Fibroblast of lung (primary cell): ENCODE measurements at places on chromosomes 11 and 22.

DNA sequence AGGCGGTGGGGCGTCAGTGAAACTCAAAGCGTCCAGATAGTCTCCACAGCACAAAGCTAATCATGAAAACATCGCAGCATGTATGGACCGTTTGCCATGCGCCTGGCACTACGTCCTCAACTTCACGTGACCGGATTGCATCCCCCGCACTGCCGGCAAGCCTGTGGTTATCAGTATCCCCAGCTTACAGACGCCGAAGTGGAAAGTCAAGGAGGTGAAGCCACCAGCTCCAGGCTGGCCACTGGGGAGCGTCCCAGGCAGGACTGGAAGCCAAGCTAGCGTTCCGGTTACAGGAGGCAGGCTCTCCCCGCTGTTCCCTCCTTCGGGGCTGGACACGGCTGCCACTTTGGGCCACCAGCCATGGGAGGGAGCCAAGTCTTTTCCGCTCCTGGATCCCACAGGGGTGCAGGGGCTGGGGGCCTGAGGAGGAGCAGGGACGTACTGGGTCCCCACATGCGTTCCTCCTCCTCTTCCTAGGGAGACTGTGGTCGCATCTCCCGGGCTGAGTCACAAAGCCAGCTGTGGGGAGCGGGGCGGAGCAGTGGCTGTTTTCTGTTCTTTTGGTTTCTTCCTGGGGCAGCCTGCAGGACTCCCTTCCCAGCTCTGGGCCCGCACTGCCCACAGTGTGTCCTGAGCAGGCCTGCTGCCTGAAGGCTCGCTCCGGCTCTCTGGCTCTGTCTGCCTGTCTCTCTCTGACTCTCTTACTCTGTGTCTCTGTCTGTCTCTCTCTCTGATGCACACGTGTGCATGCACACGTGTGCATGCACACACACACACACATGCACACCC is 4.3 kb upstream of the OSBPL5 start:
- peak; percentile 75 for DNase-seq

DNA sequence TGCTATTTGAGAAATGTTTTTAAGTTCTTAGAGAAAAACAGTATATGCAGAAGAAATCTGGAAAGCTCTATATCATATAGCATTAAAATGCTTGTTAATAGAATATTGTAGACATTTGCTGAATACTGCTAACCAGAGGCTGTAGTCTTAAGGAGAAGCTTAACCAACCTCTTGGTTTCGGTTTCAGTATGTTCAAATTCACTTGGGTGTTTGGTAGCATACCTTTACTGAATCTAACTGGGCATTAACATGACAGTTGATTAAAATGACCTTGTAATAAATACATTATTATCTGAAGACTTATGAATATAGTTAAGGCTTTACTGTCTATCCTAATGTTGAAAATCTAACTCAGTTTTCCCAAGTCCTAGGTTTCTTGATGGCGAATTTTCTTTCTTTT is 5.4 kb downstream of the PCF11 start:
- peak; percentile 31 for DNase-seq

DNA sequence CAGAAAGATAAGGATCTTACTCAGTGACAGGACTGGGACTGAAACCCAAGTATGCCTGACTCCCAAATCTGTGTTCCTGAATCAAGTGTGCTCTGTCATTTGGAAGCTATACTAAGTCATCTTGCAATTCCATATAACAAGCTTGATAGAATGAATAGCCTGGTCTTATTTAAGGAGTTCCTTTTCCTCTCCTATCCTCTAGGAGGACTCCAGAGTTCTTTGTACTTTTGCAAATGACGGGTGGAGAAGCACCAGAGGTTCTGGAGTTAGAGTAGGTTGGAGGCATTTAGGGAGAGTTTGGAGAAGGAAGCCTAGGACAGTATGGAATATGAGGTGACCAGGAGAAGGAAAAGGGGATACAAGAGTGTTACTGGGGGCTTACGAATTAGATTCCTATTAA is 92.9 kb upstream of the RCN1 start:
- DNase-seq, result no peak

GRCh38 chr22:23621082-23621780 is 10.9 kb downstream of the DRICH1 start:
- no peak for DNase-seq

- no peak for DNase-seq
Observed at GRCh38 chr11:87518266-87518665, 480.5 kb downstream of the TMEM135 start.

DNA sequence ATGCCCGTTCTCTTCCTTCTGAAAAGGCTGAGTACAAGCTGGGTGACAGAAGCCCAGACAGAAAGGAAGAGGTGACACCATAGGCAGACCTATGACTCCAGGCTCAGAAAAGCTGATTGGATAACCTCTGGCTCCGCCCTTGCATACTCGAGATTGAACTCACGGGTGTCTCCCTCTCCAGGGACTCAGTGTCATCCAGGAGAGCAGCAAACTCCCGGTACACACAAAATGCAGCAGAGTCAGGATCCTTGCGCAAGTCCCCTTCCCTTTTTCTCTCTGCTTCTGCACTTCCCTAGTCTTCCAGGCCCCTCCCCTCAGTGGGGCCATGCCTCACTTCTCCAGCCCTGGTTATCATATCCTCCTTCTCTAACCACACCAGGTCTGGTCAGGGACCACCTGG is 9.8 kb downstream of the SCN4B start:
- no peak for DNase-seq

DNA sequence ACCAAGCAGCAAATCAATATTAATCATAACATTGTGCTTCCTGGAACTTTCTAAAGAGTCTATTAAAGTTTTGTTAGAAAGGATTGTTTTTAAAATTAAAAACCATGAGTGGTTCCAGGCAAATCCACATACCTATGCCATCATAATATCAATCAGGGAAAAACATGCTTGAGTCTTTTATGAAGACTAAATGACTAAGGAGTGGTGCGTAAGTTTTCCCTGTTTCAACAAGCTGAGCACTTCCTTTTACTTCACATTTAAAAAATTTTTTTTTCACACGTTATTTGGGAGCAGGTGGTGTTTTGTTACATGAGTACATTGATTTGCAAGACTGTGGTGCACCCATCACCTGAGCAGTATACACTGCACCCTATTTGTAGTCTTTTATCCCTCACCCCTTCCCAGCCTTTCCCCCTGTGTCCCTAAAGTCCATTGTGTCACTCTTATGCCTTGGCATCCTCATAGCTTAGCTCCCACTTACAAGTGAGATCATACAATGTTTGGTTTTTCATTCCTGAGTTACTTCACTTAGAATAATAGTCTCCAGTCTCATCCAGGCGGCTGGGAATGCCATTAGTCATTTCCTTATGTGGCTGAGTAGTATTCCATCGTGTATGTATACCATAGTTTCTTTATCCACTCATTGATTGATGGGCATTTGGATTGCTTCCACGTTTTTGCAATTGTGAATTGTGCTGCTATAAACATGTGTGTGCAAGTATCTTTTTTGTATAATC is 1190.3 kb upstream of the RAG2 start:
- DNase-seq, result peak; percentile 51

DNA sequence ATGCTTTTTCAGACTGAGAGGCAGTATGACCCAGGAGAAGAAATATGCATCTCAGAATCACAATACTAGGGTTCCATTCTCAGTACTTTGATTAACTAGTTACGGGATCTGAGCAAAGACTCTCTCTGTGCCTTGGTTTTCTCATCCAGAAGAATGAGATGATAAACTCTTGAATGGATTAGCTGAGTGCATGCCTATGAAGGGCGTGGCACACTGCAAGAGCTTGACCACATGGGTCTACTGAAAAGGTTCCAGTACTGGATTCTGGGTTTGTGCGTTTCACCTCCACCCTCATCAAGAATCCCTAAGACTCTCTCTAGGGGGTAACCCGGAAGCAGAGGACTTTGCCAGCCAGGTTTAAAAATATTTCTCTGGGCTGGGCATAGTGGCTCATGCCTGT is 25.6 kb downstream of the PGA5 start:
- no peak for DNase-seq

DNA sequence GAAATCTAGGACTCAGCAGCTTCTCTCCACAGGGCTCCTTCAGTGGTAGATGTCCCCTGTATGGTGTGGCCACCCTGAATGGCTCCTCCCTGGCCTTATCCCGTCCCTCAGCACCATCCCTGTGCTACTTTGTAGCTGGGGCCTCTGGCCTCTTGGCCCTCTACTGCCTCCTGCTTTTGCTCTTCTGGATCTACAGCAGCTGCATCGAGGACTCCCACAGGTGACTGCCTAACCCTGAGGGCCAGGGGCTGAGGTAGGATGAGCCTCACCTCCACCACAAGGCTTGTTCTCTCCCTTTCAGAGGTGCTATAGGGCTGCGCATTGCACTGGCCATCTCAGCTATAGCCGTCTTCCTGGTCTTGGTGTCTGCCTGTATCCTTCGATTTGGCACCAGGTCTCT is 1.8 kb downstream of the TMEM179B start:
- DNase-seq, result no peak

GRCh38 chr22:17403906-17404305 is 34.6 kb downstream of the CECR2 start:
- DNase-seq, result no peak

DNA sequence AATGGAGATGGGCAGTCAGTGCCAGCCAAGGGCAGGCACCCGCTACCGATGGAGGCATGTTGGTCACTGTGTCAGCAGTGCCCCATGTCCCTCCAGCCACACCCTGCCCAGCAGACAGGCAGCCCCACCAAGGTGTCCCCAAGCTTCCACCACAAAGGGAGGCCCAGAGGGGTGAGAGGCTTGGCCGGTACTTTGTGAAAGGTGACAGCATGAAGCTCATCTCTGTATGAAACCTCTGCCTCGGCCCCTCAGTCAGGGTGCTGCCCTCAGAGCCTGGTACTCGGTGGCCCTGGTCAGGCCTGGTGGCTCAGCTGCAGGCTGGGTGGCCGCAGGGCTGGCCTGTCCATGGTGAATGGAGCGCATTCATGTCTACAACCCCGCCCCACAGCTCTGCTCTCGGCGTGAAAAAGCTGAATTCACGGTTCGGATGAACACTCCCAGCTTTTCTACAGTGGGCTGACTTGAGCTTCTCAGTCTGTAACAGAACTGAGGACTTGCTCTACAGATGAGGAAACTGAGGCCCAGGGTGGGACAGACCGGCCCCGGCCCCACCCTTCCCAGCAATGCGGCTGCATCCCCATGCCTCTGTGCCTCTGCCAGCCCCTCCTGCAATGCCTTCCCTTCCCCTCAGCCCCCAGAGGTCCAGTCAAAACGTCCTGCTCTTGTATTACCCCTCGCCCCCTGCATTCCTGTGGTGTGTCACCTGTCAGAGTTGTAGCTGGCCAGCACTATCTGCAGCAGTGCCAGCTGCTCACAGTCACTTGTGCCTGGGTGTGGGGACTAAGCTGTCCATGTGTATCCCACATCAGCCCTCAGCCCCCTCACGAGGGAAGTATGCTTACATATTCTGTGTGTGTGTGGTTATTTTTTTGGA is 27.7 kb downstream of the RSPH14 start:
- DNase-seq, result no peak

GRCh38 chr11:102313238-102313940 is 3.9 kb upstream of the BIRC3 start:
- peak; percentile 22 for DNase-seq

GRCh38 chr11:108616549-108616948 is 23.0 kb upstream of the EXPH5 start:
- peak; percentile 97 for DNase-seq

- no peak for DNase-seq
Observed at GRCh38 chr11:111089759-111090158, 155.8 kb upstream of the POU2AF2 start.

GRCh38 chr11:47524291-47524874 is 28.5 kb downstream of the CELF1 start:
- no peak for DNase-seq

DNA sequence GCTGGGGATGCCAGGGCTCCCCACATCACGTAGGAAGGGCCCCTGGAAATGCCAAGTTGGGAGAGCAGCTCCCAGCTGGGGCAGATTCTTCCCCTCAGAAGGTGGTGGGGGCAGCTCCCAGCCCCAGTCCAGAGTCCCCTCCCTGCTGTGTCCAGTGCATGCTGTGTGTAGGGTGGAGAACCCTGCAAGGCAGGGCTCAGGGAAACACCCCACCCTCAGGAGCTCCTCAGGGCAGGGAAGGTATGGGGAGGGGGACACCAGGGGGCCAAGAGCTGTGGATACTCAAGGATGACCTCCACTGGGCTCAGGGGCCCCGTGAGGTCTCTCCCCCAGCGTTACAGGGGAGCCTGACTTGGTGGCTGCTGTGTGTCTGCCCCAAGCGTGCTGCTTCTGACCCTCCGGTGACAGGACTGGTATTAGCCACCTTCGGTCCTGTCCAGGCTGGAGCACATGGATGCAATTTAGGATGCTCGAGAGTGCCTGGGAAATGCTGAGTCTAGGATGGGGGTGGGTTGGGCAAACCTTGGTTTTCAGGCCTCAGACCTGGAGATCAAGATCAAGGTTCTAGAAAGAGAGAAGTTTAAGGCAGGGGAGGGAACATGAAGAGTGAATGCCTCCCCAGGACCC is 16.1 kb upstream of the CABP7 start:
- DNase-seq, result no peak

- DNase-seq, result no peak
Observed at GRCh38 chr11:65743681-65744025, 23.1 kb upstream of the RNASEH2C start.

GRCh38 chr11:35358391-35358790 is 61.0 kb downstream of the SLC1A2 start:
- no peak for DNase-seq

- DNase-seq, result no peak
Observed at GRCh38 chr22:44289414-44290171, 23.2 kb downstream of the SHISAL1 start.

DNA sequence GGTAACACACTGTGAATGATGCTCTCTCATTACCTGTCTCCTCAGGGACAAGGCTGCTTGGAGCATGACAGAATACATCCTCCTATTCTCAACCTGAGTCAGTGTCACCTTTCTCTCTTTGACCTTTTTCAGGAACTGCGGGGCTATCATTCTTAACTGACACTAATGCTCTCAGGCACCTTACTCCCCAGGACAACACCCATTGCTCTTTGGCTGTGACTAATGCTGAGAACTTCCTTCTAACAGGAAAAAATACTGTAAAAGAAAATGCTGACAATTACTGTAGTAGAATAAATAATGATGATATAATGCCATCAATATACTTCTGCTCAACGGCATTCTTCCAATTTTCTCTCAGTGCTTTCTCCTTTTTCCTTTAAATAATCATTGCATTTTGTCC is 2082.7 kb upstream of the RAG2 start:
- no peak for DNase-seq

- no peak for DNase-seq
Observed at GRCh38 chr22:32204040-32204855, 625 bp downstream of the RFPL2 start.

DNA sequence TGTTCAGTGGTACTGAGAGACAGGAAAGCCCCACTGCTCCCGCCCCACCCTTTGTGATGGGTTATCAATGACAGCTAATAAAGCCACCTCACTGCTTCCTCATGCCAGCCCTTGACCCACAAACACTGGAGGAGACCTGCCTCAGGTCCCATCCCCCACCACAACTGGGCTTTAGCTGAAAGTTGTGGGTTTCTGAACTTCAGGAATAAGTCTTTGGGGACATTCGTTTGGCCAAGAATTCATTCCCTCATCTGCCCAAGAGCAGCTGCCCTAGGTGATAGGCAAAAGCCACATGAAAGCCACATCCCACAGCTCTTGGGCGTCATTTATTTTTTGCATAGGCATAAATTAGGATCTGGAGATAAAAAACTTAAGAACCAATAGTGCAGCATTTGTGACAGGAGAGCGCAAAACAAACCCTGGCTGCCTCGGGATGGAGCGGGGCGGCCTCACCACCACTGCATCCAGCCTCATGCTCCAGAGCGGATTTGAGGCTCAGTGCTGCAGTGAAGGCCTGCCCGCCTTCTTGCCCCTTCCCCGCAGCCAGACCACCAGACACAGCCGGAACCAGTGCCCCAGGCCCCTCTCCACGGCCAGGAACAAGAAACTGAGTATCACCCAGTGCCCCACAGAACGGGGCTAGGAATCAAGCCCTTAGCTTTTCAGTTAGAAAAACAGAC is 21.2 kb downstream of the SUN2 start:
- no peak for DNase-seq

GRCh38 chr22:22242488-22242887 is 2.1 kb upstream of the VPREB1 start:
- DNase-seq, result no peak
